Right lung (tissue), 10 donors: ENCODE measurements at places on chromosomes 6 and 20.

DNA sequence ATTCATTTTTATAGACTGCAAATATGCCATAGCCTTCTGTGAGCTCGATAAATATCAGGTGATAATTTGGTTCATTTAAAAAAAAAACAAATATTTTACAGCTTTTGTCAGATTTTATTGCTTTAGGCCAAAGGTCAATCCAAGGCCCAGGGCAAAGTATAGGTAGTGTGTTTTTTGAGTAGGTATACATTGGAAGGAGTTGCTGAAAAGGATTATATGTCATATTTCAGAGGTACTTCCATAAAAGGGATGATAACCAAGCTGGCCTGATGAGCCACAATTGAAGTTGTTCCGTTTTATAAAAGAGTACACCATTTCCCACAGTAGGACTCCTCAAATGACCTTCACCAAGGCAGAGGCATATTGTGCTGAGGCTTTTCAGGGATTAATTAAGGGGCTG is 452.8 kb upstream of the FLRT3 start:
- DNase-seq, result no peak

GRCh38 chr20:924639-925038 is 8.5 kb upstream of the ANGPT4 start:
- no peak for DNase-seq

GRCh38 chr6:34235307-34236130 is 1.2 kb upstream of the HMGA1 start:
- DNase-seq, result peak; percentile 62

DNA sequence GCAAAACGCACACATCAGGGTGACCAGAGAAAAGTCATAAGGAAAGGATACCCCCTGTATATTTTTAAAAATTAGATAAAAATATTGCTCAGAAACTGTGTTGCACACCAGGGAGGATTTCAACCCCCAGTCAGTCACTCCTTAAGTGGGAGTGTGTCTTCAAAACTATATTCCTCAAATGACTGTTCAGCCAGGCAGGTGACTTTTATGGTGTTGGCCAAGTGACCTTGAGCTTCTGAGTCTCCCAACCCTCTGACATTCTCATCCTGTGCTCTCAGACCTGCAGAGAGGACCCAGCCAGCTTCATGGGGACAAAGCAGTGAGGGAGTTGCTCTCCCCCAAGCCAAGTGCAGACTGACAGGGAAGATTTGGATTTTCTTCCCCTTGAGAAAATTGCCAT is 311.9 kb upstream of the JARID2 start:
- DNase-seq, result no peak

DNA sequence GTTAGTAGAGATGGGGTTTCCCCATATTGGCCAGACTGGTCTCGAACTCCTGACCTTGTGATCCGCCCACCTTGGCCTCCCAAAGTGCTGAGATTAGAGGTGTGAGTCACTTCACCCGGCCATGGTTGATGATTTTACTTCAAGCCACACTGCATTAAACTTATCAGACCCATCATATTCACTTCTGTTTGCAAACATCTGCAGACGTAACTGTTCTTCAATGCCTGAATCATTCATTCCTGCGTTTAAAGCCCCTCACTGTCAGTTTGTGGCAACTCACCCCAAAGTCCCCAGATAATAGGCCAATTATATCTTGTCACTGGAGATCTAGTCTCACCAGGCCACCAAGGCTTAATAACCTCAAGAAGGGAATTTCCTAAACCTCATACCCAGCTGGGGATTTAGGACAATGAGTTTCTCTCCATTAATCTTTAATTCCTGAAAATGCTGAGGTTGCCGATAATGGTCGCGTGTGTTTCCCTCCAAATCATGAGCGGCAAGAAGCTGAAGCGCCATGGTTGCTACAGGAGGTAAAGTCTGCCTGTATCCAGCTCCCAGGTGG is 229.6 kb downstream of the LY86 start:
- no peak for DNase-seq

DNA sequence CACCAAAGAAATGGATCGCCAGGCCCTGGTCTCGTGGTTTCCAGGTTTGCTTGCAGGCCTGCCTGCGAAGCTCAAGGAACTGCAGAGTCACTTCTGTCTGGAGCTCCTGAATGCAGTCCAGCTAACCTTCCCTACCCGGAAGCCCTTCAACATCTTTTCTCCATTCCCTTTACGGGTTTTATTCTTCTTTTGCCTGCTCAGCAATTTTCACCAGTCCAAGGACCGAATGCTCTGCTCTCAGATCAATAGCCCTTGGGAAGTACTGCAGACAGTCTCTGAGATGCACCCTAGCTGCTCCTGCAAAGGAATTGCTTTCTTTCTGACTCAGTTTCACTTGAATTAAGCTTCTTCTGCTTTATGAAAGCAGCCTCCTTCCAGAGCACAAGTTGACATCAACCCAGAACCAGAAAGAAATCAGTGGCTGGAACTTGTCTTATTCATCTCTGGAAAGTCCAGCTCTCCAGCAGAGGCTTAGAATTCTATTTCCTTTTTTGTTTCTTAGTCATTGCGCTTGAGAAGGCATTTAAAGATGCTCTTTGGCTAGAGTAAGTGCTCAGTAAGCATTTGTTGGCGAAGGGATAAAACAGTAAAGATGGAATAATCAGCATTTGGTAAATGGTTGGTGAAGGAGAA is 18.7 kb upstream of the YWHAB start:
- no peak for DNase-seq

DNA sequence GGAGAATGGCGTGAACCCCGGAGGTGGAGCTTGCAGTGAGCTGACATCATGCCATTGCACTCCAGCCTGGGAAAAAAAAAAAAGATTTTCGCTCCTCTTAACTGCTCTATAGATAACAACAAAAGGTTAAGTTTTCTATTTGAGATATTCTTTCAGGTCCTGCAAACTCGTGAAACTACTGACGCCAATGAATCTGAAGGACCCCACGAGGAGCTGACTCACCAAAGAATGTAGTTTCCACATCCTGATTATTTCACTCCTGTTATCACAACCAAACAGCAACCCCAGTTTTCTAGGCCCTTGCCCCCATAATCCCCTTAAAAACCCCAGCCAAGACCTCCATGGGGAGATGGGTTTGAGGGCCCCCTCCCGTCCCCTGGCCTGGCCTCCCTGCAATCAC is 58.7 kb downstream of the OTOR start:
- DNase-seq, result no peak

DNA sequence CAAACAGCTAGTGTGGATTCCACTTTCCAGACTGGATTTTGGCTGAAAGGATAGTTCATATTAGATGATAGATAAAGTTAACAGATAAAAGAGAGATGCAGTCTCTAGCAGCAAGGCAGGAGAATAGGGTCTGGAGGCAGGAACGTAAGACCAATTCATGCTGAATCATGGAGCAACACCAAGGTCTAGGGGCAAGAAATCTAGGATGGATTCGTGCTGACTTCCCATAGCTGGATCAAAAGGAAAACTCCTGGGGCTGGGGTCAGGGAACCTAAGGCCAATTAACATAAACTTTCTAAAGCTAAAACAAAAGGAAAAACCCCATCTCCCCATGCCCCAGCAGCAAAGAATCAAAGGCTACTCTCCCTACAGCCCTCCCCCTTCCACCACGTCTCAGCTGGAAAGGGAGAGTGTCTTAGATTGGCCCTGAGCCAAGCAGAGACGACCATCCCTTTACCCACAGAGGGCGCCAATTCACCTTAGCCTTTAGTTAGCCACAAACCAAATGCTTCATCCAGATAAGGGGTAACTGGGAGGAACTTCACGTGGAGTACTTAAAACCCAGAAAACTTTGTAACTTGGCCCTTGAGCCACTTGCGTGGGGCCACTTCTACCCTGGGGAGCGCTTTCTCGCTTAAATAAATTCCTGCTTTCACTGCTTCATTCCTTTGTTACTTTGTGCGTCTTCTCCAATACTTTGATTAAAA is 7.6 kb downstream of the TREM1 start:
- DNase-seq, result peak; percentile 68
